ENCODE measurements at places on chromosomes 5 and 9. TPM values are rescaled to one million over a fixed set of nuclear protein-coding genes. Genes with fewer than 3 reads are reported as not detected.
A peak's percentile ranks its signal among the peaks of the same experiment; 100 is the strongest.

Gene SLC34A1
- total RNA-seq = 0.19 TPM

Gene CCL28
- total RNA-seq = 13.0 TPM

Gene NME5
- total RNA-seq = not detected

- DNase-seq = no peak
Observed at GRCh38 chr9:137740312-137740711, 121.5 kb downstream of the EHMT1 start.

DNA sequence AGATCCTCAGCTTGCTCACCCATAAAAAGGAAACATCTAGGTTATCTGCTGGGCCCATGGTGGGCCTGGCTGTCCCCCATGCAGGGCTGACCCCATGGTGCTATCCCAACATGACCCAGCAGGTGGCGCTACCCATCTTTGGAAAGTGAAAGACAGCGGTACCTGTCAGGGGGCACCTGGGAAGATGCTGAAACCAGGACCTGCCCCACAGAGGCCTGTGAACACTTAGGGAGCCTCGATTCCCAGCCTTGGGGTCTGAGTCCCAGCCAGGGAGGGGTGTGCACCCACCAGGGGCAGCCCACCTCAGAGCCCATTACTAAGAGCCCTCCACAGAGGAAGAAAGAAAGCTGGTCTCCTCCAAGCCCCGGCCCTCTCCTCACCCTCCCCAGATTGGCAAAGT, 46.6 kb upstream of the IPPK start:
- DNase-seq = peak; percentile 90
